NCI-H526 (cell line): ENCODE measurements at places on chromosomes 3 and 15.

GRCh38 chr15:28274635-28275034 lies 47.3 kb downstream of the HERC2 start:
- DNase-seq, result no peak

DNA sequence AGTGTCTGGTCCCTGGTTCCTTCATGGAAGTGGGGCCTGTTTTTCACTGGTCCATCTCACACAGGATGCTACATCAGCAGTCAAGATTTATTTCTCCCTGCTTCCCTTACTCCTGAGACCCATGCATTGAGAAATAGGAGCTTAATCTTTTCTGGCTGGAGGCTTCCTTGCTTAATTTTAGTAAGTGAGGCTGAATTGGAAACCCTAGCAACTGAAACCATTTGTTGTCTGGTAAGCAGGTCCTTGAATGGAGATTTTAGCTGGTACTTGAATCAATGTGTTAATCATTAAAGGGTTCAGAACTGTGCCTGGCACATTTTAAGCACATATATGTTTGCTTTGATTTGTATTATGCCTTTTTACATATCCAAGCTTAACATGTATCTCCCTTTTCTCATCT lies 20.2 kb upstream of the MEF2A start:
- no peak for DNase-seq

DNA sequence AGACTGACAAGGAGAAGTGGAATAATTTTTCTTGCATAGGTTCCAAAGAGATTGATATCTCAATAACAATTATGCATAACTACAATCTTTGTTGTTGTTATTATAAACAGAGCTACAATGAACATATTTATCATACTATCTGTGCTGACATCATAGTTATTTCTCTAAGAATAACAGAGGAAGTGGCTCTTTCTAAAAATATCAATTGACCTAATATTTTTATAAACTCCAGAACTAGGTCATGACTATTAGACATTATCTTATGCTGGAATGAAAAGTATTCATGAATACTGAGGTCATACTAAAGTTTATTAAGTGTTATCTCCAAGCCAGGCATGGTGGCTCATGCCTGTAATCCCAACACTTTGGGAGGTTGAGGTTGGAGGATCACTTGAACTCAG lies 114.1 kb downstream of the DCLK3 start:
- no peak for DNase-seq

DNA sequence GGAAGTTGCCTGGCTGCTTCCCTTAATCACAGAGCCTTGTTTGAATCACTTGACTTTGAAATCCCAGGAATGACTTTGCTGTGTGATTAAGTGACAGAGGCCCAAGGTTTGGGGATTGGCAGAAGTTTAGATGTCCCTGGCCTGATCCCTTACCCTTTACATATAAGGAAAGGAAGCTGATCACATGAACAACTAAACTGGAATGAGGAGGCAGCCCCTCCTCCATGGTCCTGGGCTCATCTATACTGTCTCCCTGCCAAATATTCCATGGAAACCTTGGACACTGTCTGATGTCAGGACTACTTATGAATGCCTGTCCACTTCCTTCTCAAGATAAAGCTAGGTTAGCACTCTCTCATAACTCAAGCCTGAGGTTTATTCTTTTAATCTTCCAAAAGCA lies 181.3 kb upstream of the CTDSPL start:
- DNase-seq, result no peak

- no peak for DNase-seq
These were observed 28.4 kb downstream of the RASGRP1 start for GRCh38 chr15:38536201-38536676.

- no peak for DNase-seq
These were observed at the start of gene RBPMS2 for GRCh38 chr15:64775551-64776401. Gene RBPMS2, minus strand, starts transcription at chr15:64775589. Its CDS starts 270 bp downstream, at chr15:64775319.

GRCh38 chr15:65201918-65202317 lies 9.4 kb downstream of the CILP start:
- DNase-seq, result no peak

DNA sequence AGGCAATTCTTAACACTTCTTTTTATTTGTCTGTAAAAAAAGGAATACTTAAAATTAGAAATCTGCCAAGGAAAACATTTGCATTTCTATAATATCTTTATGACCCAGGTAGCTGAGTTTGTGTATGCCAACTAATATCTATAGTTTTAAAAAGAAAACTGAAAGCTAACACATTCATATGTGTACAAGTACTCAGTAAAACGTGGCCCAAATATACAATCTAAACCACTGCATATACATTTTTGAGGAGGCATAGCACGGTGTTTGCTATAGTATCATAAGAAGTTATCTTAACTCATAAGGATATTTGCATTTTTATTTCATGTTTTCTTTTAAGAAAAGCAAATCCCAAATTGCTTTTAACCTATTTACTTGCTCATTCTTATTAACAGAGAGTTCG lies 172.7 kb downstream of the ZBTB20 start:
- DNase-seq, result no peak

- no peak for DNase-seq
These were observed 26.7 kb downstream of the SYNM start for GRCh38 chr15:99131441-99132023.

GRCh38 chr3:10319251-10319650 lies 1.7 kb downstream of the SEC13 start:
- DNase-seq, result no peak

- peak; percentile 14 for DNase-seq
These were observed 46.3 kb upstream of the CDV3 start for GRCh38 chr3:133527081-133527715.

DNA sequence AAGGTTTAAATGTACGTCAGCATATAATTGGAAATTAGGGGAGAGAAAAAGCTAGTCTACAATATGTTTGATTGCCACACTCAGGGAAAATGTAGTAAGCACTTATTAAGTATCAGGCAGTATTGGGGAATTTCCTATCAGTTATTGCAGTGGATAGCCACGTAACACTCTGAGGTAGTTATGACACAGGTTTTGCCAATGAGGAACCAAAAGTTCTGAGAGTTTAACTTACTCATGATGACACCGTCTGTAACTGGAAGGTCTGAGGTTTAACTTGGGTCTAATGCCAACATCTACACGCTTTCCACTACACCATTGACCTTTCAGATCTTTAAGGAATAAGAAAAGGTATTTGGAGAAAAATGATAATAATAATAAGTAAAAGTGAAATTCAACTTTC lies 89.5 kb downstream of the ZMAT3 start:
- DNase-seq, result no peak

DNA sequence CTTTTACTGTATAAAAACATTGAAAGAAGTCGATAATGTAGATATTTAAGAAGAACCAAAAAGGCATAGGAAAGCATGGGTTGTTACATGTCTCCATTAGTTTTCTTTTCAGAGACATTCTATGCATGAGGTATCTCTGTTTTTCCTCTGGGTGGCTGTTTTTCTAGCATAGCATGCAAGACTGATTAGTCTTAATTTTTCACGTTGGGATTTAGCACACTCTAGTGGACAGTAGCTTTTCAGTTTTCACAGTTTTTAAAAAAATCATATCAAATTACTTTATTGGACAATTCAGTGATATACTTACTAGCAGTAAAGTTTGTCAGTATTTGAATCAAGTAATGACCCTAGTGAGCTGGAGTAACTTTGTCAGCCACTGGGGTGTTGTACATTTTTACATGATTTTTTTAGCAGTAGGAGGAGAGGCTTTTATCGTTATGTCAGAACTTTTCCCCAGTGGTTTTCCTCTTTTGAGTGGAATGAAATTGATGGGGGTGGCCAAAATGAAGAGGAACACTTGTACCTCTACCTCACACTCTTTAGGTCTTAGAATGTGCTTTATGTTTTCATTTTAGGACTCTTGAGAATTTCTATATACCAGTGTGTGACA lies 57.2 kb downstream of the SEC22A start:
- DNase-seq, result peak; percentile 49
